Brain microvascular endothelial cell (primary cell): ENCODE measurements at places on chromosomes 12 and 14.

GRCh38 chr12:81095501-81096232 lies 17.8 kb downstream of the ACSS3 start:
- peak; percentile 7 for DNase-seq

DNA sequence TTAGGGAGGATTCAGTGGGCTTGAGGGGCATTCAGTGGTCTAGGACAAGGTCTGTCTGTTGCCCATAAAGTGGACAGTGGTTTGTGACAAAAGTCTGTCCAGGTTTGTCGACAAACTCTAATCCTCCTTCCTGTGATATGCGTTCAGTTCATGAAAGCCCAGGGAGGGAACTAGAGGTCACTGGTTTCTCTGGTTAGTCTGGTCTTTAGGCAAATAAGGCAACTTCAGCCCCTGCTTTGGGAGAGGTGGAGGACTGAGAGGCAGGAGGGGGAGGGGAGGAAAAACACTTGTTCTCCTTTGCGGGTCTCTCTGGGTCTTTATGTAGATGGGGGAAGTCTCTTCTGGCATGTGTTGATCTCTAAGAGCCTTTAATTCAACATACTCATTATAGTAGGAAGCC lies 235.1 kb upstream of the PWP1 start:
- no peak for DNase-seq

- no peak for DNase-seq
These were observed 33.5 kb downstream of the CFL2 start for GRCh38 chr14:34680806-34681479.

- DNase-seq, result no peak
These were observed 42.2 kb downstream of the ZCRB1 start for GRCh38 chr12:42283739-42284138.

DNA sequence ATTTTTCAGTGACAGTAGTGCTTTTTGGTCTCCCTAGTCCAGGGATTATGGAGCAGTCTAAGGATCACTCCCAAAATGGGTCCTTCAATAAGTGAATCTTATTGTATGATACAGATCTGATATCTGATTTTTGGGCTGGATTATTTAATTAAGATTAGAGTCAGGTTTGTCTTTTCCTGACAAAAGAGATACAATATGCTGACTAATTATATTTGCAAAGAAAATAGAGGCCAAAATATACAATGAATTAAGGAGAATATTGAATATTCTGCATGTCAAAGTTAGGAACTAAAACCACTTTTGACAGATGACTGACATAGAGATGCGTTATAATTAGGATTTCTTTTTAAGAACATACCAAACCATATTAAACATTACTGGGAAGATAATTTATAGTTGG lies 175.2 kb downstream of the FOXG1 start:
- no peak for DNase-seq

- DNase-seq, result no peak
These were observed 232.8 kb downstream of the TMTC2 start for GRCh38 chr12:82919388-82920054.

DNA sequence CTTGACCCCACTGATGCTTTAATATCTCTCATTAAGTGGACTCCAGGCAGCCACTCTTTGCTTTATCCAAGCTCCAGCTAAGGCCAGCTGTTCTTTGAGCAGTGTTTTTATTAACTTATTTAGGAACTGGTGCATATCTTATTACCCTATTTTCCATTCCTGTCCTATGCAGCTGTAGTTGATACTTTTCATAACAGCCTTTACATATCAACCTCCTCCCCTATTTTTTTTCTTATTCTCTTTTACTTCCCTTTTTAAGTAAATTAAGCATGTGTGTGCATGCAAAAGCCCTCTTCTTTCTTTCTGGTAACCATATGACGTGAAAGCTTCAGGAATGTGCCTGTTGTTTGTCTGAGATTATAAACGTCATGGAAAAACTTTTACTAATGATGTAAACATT lies 121.2 kb downstream of the PTPRQ start:
- DNase-seq, result peak; percentile 25

- peak; percentile 49 for DNase-seq
These were observed 746.4 kb upstream of the FLRT2 start for GRCh38 chr14:84783511-84783910.

DNA sequence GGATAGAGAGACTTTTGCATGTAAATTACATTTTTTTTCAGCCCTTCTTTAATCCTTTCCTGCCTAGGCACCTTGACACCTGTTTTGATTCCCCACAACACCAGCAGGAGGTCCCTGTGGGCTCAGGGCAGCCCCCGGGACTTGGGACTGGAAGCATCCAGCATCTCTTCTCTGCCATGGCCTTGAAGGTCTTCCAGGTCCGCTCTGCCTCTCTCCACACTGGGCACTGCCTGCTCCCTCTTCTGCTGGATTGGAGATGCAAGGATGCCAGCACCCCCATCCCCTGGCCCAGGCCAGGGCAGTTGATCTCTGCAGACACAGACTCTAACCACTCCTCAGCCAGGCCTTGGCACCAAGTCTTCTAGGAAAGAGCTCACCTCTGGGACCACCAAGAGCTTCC lies 134.5 kb upstream of the C14orf180 start:
- no peak for DNase-seq

GRCh38 chr12:62604871-62605270 lies 138.2 kb downstream of the MON2 start:
- peak; percentile 36 for DNase-seq

DNA sequence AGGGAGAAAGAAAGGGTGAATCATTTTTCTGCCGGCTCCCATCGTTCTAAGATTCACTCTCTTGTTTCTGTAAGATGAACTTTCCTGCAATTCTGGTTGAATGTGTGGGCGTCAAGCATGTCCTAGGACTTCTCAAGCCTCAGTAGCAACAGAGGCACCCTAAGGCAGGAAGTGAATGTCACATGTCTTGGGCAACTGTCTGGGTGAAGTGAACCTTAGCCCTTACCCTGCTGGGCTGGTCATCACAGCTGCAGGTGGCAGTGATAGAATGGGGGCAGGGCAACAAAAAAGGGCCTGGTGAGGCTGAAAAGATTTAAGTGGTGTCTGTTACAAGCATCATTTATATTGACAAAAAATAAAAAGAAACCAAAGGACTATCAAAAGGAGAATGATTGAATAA lies 45.9 kb upstream of the CAND1 start:
- no peak for DNase-seq

DNA sequence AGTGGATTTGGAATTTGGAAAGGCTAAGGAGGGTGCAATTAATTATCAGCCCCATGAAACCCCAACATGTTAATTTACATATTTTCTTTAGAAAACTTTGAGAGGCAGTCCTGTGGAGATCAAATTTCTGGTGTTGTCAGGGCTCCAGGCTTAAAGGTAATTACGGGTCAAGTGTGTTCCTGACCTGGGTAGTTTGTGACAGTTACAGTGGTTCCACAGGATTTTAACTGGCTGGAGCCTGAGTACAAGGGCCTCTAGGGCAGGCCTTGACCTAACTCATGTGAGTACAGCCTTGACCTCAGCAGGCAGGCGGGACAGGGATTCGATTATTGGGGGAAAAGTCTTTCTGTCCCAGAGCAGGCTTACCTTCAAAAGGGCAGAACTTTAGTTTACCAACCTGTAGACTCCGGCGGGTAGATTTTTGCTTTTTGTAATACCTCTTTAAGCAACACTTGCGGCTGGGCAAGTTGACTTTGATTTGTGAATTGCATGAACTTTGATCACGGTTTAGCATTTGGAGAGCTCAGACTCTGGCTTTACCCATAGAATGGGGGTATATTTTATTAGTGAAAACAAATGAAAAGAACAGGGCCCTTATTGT lies 8.4 kb upstream of the PPTC7 start:
- no peak for DNase-seq
